ENCODE measurements at places on chromosomes 12 and 14. TPM values are rescaled to one million over a fixed set of nuclear protein-coding genes. Genes with fewer than 3 reads are reported as not detected.

DNA sequence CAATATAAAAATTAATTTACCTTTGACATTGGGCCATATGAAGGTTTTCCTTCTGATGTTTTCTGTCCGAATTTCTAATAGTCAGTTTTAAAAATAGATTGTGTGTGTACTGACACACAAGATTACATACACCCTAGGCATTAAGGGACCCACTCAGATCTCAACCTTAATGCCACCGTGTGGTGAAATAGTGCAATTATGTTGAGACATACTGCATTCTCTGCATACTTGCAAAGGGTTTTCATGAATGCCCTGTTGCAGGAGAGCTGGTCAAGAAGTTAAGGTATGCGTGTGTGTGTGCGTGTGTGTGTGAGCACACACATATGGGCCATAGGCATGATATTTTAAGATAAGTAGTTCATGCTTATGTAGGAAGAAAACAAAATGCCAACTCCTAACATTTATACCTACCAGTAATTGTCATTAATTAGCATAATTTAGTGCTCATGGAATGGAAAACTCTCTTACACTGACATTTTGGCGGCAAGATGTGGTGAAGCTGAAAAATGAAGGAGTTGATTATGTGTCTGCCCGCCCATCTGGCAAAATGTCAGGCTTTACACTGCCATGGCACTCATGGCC is 58.8 kb downstream of the PIK3C2G start:
- peak; percentile 75 for DNase-seq

GRCh38 chr14:103260629-103261124 is 73.4 kb upstream of the EIF5 start:
- no peak for DNase-seq

GRCh38 chr12:132827763-132828703 is 636 bp downstream of the GOLGA3 start:
- DNase-seq, result peak; percentile 53

GRCh38 chr14:26448181-26448855 is 149.5 kb downstream of the NOVA1 start:
- no peak for DNase-seq

The MYO1H gene
- 0.18 TPM for total RNA-seq

- no peak for DNase-seq
These were observed 12.6 kb upstream of the FAIM2 start for GRCh38 chr12:49916129-49916919.

The GLI1 gene
- total RNA-seq, result 0.48 TPM

DNA sequence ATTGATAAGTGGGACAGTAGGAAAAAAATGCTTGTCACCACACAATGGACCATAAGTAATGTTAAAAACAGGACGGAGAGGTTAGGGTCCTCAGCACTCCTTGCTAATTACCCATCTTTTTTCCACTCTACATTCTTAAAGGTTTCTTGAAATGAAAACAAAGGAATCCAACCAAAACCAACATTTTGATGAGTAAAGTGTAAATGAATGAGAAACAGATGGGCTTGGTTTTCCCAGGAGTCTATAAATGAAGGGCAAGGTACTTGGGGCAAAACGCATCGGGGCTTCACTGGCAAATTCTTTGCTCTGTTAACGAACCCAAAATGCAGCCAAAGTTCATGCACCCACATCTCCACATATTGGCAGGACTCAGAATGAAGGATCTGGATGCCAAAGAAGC is 129.2 kb upstream of the BMP4 start:
- no peak for DNase-seq

The PIGH gene
- total RNA-seq, result 16.9 TPM

The FAM181A gene
- total RNA-seq, result not detected

DNA sequence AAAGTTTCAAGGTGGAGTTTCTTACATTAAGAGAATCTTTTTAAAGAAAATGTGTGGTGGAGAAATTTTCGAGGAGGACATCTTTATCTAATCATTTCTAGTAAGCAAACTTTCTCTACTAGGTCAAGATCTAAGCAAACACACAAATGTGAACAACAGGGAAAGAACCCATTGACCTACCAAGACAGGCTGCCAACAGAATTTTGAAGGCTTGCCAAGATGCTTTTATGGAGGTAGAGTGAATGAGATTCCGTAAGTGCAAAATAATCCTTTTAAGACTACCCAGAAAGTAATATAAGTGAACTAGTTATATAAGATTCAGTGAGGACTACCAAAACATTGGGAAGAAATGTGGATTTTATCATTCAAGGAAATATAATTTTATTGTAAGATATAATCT is 357.1 kb upstream of the PDE3A start:
- DNase-seq, result no peak

GRCh38 chr12:68140556-68140955 is 19.0 kb downstream of the IFNG start:
- DNase-seq, result no peak

The SLC39A5 gene
- 110 TPM for total RNA-seq

GRCh38 chr12:101935890-101936746 is 58.7 kb downstream of the DRAM1 start:
- DNase-seq, result no peak

- peak; percentile 70 for DNase-seq
These were observed 34.5 kb downstream of the PRKCH start for GRCh38 chr14:61355892-61356325.

GRCh38 chr14:106538201-106538600 is 1011.8 kb downstream of the TMEM121 start:
- DNase-seq, result no peak

GRCh38 chr14:69535230-69535848 is 39.3 kb downstream of the CCDC177 start:
- peak; percentile 68 for DNase-seq

The GPR84 gene
- total RNA-seq, result not detected

GRCh38 chr12:68537571-68537970 is 73.1 kb upstream of the RAP1B start:
- DNase-seq, result no peak

The C14orf39 gene
- not detected for total RNA-seq

DNA sequence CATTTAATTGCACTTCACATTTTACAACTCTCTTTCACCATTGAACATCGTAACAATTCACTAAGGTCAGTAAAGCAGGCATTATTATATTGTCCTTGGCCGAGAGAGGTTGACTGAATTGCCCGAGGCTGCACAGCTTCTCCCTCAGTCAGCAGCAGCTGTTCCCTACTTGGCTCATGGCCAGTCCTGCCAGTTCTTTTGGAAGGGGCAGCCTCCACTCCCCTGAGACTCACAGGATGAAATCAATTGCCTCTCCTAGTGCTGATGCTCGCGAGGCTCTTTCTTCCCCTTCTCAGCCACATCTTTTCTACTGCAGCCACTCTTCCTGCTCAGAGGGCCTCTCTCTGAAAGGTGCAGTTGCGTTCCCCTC is 79.9 kb upstream of the KCNA1 start:
- no peak for DNase-seq

The DLST gene
- 88.1 TPM for total RNA-seq

- DNase-seq, result no peak
These were observed 393.8 kb downstream of the LRFN5 start for GRCh38 chr14:42000450-42000849.

The DCN gene
- not detected for total RNA-seq

DNA sequence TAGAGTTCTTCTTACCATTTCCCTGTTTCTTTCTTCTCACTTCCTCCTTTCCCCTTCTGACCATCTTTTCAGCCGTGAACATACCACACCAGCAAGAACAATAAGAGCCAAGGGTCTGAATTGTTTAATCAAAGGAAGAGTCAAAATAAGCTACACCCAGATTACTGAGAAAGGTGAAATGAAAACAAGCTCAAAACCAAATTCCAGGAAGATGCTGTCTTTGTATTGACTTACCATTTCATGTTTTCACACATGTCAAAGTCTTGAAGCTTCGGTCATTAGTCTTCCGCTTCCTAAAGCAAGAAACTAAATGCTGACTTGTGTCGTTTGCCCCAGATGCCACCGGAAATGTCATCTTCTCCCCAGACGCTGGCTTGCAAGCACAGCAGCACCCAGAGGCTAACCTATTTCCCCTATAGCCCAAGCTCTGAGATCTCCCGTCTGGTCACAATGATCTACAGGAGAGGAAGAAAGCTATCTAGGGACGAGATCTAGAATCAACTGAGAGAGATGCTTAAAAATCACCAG is 136.5 kb upstream of the AMIGO2 start:
- DNase-seq, result no peak

GRCh38 chr12:114658002-114658441 is 26.0 kb downstream of the TBX3 start:
- no peak for DNase-seq

GRCh38 chr12:104546575-104546974 is 89.8 kb downstream of the CHST11 start:
- DNase-seq, result no peak

The TXNRD1 gene
- total RNA-seq, result 115 TPM

- DNase-seq, result peak; percentile 59
These were observed 44.7 kb upstream of the ATP23 start for GRCh38 chr12:57896434-57897201.

GRCh38 chr14:61129168-61129745 is 148.2 kb downstream of the SLC38A6 start:
- no peak for DNase-seq

DNA sequence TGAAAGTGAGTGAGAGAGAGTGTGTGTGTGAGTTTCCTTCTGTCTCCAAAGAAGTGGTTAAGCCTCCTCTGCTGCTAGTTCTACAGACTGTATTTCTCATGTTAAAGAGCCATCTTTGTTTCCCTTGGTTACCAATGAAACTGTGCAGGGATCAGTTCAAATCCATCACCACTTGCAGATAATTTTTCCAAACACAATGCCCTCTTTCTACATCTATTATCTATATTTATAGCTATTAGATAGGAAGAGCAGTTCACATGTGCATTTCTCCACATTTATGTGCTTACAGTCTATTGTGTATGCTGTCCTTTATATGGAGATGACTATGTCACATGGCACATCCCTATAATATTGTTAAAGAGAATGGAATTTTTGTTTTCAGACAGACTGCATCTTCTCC is 2.2 kb upstream of the DAAM1 start:
- no peak for DNase-seq

GRCh38 chr14:62369919-62370560 is 607.8 kb downstream of the SNAPC1 start:
- no peak for DNase-seq

The PRB2 gene
- total RNA-seq, result not detected

DNA sequence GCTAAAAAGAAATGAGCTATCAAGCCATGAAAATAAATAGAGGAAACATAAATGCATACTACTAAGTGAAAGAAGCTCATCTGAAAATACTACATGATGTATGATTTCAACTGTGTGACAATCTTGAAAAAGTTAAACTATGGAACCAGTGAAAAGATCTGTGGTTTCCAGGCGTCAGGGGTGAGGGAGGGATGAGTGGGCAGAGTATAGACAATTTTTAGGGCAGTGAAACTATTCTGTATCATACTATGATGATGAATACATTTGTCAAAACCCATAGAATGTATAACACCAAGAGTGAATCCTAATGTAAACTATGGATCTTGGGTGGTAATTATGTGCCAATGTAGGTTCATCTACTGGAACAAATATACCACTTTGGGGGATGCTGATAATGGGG is 21.3 kb downstream of the SPX start:
- DNase-seq, result no peak

- DNase-seq, result peak; percentile 21
These were observed 203.7 kb downstream of the SPTSSA start for GRCh38 chr14:34258318-34258717.

DNA sequence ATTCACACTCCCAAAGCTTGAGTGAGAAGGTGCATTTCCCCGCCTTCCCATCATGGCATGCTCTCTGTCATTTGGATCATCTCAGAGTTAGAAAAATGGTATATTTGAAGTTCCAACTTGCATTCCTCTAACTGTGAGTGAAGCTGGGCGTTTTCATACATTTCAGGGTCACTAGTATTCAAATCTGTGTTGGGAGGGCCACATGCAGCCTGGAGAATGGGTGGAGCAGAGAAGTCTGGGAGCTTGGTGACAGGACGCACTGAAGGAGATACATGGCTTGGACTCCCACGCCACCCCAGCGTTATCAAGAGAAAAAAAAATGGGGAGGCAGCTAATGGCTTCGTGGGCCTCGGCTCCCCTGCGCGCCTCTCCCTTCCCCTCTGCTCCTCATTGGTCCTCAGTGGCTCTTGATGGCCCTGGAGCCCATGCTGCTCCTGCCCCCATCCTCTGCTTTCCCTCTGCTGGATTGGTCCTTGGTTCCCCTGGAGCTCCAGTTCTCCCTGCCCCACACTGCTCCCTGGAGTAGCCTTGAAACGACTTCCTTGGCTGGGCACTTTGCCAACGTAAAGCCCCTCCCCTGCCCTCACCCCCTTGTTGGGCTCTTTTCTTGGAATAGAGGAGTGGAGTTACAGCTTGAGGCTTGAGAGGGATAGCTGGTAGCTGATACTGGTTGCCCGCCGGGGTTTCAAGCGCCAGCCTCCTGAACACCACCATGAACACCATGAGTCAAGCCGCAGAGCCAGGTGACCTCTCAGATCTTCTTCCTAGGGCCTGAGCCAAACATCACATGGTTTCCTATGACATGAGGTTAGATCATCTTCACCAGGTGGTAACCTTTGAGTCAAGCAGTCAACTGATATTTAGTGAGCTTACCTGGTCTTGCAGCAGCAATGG is 139.6 kb downstream of the PRKCH start:
- DNase-seq, result no peak

DNA sequence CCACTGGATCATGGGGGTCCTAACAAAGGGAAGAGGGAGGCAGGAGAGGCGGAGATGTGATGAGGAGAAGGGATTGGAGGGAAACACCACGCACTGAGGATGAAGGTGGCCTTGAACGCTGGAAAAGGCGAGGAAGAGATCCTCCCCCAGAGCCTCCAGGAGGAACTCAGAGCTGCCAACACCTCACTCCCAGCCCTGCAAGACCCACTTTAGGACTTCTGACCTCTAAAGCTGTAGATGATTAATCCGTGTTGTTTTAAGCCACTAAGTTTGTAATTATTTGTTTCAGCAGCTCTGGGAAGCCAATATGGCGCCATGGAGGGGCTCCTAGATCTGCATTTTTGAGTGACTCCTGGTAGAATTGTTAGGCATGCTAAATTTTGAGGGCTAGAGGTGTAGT is 74.6 kb upstream of the CEP83 start:
- DNase-seq, result no peak

The TPPP2 gene
- total RNA-seq, result not detected

DNA sequence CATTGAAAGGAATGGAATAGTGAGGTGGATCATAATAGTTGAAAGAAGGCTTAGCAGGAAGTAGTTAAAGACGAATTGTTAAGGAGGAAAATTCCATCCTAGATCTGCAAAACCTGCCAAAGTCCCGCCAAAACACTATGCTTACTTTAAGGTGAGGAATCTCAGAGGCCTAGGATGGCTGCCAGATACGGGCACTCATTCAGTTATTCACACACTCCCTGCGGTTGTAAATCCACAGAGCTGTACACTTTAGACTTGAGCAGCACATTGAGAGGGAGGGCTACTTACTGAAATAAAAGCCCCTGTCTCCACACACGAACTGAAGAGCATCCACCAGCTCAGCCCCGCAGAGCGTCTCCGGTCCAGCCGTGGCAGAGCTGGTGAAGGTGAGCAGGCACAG is 5.0 kb downstream of the IGF1 start:
- no peak for DNase-seq
